ENCODE measurements at places on chromosomes 7 and 10.

GRCh38 chr7:151876899-151877777 is at the start of gene PRKAG2:
TSS of gene PRKAG2 (minus strand) at chr7:151877115. CDS start at chr7:151876620, 495 bp downstream.
- peak; percentile 45 for DNase-seq

GRCh38 chr10:28317760-28318159 is 14.9 kb upstream of the MPP7 start:
- DNase-seq = no peak

DNA sequence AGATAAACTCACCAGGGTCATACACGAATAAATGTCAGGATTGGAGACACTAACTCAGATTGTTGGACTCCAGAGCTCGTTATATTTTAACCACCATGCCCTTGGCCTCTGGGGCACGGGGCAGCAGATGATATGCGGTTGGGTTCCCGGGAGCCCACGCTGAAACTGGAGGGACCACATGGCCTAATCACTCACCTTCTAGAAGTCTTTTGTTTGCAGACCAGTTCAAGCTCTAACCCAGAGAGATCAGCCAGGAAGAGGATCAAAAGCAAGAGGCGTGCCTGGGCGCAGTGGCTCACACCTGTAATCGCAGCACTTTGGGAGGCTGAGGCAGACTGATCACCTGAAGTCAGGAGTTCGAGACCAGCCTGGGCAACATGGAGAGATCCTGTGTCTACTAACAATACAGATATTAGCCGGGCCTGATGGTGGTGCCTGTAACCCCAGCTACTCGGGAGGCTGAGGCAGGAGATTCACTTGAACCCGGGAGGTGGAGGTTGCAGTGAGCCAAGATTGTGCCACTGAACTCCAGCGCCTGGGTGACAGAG is 42.6 kb upstream of the ECHDC3 start:
- DNase-seq = no peak

DNA sequence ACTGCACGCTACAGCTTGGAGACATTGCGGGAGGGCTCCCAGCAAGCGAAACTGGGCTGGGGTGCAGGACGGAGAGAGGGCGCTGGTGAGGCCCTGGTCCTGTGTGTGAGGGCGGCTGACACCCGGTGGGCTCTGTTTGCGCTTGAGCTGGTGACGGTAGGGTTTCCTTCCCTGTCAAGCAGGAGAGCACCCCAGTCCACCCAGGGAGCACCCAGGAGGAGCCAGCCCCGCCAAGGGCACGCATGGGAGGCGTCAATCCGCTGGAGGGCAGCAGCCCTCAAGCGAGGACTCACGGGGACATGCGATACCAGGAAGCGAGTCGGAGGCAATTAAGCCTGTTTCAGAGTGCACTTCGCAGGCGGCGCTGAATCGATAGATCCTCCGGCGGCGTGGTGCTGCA is 109.4 kb downstream of the MAD1L1 start:
- DNase-seq = no peak

DNA sequence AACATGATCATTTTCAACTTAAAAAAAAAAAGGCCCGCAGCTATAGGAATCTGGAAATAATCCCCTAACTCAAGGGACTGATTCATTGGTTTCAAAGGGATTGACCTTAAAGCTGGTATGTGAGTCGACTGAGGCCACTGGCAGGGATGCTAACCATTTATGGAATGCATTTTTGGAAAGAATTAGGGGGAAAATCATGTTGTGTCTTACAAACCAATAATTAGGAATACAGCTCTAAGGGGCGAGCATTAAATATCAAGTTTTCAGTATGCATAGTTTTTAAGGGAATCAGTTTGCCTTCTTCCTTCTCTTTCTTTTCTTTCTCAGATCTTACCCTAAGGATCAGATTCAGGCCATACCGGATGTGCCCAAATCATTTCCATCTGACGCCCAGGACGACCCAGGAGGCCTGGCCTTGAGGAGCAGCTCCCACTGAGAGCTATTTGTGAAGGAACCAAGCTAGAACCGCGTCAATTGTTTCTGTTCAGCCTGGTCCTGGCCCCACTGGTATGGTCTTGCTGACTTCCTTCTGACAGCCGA is 48.7 kb downstream of the BPGM start:
- no peak for DNase-seq

DNA sequence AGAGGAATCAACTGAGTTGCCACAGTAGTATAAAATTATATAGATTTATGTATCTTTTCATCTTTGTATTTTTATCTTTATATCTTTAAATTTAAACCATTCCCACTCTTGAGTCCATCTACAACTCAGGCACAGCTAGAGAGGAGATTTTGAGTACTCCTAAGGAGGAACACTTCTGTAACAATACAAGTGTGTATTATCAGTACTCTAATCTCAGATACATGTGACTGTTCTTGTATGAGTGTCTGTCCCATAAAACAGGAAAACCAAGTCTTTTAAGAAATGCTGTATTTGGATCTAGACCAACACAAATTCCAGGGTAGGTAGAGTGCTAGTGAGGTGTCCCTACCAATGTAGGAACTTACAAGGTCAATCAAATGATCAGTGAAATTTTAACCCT is 1428.0 kb upstream of the LRRTM3 start:
- DNase-seq = no peak

- no peak for DNase-seq
These were observed 9.1 kb downstream of the WDR86 start for GRCh38 chr7:151400626-151401315.

- no peak for DNase-seq
These were observed 18.7 kb upstream of the PTF1A start for GRCh38 chr10:23173214-23174073.

DNA sequence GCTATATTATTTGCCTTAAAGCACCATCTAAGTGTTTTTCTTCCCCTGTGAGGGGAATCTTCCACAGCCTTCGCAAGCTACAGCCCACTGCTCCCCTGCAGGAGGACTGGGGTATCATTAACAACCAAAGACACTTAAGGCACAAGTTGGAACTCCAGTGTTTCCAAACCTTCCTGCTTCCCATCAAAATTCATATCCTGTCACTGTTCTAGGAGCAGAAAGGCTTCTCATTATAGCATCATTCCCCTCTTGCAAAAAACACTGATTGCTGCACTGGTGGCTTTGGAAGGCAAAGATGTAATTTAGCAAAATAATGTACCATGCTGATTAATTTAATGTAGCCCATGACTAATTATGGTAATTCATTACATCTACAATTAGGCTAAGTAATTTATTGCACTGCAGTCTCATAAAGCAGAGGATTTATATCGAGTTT is 207.2 kb downstream of the SKAP2 start:
- DNase-seq = no peak

- DNase-seq = peak; percentile 84
These were observed at the start of gene LIMK1 for GRCh38 chr7:74083117-74083876. TSS of gene LIMK1 (plus strand) at chr7:74083804. CDS start at chr7:74083991, 187 bp downstream.

- DNase-seq = peak; percentile 41
These were observed 70.4 kb downstream of the PYROXD2 start for GRCh38 chr10:98344589-98345038.

DNA sequence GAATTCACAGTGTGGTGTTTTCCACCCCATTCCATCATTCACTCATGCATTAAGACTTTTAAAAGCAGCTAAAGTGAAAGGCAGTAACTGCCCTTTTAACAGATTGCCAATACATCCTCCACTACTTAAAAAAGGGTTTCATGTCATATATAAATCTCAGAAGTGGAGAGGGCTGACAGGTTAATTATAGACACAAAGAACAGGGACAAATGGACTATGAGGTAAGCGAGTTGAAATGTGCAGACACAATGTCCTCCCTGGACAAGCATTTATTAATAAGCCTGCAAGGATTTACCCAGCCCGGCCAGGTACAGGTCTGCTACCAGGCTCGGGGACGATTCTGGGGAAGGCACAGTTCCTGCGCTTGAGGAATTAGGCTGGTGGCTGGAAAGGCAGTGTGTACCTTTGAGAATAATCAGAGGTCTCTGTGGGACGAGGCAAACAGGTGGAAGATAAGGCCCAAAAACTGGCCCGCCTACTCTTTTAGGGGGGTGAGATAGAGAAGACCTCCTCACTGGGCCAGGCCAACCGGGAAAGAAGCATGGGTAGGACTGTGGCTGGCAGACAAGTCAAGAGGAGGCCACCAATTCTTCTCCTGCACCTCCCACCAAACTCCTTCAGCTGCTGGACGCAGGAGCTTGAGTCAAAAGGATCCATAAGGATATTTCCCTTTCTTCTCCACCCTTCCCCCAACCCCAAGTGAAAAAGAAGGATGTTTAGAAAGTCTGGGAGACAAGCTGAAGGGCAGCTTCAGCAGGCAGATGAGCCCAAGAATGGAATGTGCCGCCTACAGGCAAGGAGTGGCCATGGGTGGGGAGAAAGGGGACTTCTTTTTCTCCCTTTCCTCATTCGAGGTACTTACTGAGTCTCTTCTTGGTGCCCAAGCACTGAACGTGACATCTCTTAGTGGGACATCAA is 1.5 kb downstream of the PDLIM1 start:
- DNase-seq = no peak

- DNase-seq = no peak
These were observed 161.4 kb downstream of the ARID5B start for GRCh38 chr10:62062752-62063512.

GRCh38 chr7:44761207-44762161 is 12.8 kb downstream of the ZMIZ2 start:
- DNase-seq = no peak

- no peak for DNase-seq
These were observed 178.1 kb downstream of the ADAM12 start for GRCh38 chr10:126210051-126210651.

GRCh38 chr7:105268511-105269392 is 120.0 kb downstream of the SRPK2 start:
- DNase-seq = peak; percentile 45

DNA sequence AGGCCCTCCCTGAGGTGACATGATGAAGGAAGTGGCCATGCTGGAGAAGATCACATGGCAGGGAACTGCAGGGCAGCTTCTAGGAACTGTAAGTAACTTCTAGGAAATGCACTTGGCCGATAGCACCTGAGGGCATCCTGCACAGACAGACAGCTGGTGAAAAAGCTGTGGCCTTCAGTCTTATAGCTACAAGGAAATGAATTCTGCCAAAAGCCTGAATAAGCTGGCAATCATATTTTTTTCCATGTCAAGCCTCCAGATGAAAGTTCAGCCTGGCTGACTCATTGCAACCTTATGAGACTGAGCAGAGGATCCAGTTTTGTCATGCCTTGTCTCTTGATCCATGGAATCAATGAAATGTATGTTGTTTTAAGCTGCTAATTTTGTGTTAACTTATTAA is 91.1 kb upstream of the CACNA2D1 start:
- DNase-seq = no peak

DNA sequence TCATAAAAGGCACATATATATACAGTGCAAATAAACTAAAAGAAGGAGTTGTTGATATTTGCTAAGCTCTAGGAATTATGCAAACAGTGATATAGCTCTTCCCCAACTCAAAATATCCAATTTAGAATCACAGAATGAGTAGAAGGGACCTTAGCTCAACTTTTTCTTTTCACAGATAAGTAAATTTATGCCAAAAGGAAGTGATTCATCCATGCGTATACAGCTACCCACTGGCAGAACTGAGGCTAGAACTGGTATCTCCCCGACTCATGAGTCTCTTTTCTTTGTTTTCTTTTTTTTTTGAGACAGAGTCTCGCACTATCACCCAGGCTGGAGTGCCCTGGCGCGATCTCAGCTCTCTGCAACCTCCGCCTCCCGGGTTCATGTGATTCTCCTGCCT is 54.2 kb upstream of the SVIL start:
- DNase-seq = no peak

GRCh38 chr7:301291-302053 is 11.5 kb downstream of the FOXL3 start:
- DNase-seq = no peak

DNA sequence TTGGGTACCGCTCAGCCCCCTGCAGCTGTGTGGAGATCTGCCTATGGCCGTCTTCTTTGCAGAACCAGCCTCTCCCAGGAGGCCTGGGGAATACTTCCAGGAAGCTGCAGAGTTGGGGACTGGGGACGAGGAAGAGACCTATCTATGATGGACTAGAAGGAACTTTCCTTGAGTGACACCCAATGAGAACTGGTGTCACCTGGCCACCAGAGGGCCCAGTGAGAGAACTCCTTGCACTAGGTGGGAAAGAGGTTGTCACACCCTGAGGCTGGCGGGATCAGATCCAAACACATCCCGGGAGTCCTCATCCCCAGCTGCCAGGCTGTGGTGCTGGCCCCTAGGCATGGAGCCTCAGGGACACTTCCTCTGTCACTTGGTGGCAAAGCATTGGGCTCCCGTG is 4.9 kb upstream of the GRID2IP start:
- DNase-seq = no peak

Data from renal pelvis (tissue), 12 donors.